GM13976 (cell line): ENCODE measurements at places on chromosomes 5 and 9.
A peak's percentile ranks its signal among the peaks of the same experiment; 100 is the strongest.

DNA sequence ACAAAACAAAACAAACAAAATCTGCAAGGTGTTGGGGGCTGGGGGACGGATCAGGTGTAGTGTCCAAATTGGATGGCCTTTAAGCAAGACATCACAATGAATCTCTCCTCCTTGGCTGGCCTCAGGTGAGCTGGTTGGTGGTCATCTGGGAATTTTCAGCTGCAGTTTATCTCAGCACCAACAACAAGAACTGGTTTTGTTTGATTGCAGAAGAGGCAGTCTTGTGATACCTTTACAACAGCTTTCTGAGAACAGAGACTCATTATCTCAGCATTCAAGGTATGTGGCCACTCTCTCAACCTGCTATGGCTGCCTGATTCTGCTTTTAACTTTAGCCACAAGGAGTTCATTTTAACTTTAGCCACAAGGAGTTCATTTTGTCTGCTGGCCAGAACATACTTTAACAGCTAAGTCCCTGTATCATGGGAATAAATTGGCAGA, 1543.4 kb downstream of the EFNA5 start:
- DNase-seq = no peak

GRCh38 chr9:94554078-94554438, 825 bp upstream of the PCAT7 start:
- no peak for DNase-seq

GRCh38 chr5:53063176-53063575, 46.4 kb downstream of the MOCS2 start:
- DNase-seq = no peak

- DNase-seq = no peak
Observed at GRCh38 chr9:81694541-81694940, 5.2 kb upstream of the TLE1 start.

GRCh38 chr5:106121972-106122605, 1548.6 kb downstream of the EFNA5 start:
- DNase-seq = peak; percentile 39

GRCh38 chr9:77023726-77024125, 4.3 kb downstream of the FOXB2 start:
- DNase-seq = no peak

- DNase-seq = no peak
Observed at GRCh38 chr5:35045280-35045679, 2.5 kb downstream of the AGXT2 start.

DNA sequence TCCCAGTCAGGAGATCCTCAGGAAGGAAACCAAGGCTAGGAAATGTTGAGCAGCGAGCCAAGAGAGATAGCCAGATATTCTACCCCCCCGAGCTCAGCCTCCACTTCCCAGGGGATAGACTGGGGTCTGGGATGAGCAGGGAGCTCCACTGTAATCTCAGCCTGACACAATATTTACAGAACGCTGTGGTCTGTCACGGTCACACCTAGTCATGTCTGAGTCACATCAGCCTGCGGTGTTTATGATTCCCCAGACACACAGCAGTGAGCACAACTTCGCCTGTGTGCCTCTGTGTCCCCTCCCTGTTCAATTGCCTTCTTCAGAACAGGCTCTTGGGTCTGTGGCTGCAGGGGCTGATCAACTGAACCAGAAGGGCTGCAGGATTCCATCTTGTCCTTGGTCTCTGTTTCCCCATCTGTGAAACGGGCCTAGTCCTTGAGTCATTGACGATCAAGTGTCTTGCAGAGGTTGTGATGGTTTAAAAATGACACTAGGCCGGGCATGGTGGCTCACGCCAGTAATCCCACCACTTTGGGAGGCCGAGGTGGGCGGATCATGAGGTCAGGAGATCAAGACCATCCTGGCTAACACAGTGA, 8.6 kb upstream of the PRRX2 start:
- no peak for DNase-seq

- DNase-seq = peak; percentile 14
Observed at GRCh38 chr5:44774279-44774880, 34.4 kb upstream of the MRPS30 start.

DNA sequence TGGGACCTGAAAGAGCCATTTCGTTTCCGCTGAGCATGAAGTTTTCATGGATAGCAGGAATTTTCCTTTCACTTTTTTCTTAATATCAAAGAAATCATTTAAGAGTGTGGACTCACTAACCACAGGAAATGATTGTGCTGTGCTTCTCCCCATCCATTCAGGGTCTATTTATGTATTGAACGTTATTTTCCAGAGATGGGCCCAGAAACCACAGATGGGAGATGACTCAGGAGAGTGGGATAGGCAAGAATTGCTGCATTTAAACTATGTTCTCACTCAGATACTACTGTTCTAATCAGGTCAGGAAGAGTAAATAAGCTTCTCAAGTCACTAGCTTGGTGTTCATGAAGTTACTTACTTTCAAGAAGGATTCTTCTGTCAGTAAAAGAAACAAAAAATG, 763.8 kb downstream of the DTWD2 start:
- no peak for DNase-seq

DNA sequence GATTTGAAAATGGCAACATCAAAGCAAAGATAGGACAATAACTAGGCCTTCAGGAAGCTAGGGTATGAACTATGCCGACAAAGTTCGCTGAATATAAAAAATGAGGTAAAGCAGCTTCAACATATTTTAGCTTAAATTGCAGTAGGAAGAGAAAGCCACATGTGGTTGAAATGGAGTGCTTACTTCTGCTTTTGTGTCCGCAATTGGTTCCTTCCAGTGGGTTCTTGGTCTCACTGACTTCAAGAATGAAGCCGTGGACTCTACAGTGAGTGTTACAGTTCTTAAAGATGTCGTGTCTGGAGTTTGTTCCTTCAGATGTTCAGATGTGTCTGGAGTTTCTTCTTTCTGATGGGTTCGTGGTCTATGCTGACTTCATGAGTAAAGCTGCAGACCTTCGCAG, 95.2 kb downstream of the APTX start:
- no peak for DNase-seq

GRCh38 chr9:16532681-16533450, 337.6 kb downstream of the BNC2 start:
- no peak for DNase-seq

DNA sequence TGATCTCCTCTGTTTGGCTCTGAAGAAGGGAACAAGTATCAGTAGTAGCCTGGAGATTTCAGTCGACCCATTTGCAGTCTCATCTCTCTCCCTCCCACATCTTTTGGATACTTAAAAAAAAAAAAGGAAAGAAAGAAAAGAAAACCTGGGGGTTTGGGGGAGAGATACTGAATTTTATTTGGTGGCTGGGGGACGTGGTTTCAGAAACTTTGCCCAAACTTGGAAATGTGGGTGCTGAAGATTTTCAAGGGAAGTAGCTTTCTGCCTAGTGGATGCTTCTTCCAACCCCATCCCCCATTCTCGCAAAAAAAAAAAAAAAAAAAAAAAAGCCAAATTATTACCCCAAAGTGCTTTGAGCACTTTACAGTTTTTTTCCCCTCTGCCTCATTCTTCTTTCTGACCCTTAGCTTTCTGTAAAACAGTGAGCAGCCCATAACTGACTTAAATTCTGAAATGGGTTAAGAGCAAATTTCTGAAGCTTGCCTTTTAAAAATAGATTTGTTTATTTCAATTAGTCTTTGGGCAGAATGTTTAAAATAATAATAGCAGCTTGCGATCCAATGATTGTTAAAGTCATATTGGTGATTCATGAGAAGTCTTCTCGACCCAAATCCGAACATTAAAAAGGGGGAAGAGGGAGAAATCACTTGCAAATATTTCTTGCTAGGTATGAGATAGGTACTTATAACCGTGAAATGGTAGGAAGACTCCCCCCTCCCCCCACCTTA, 894 bp downstream of the FST start:
- DNase-seq = no peak

DNA sequence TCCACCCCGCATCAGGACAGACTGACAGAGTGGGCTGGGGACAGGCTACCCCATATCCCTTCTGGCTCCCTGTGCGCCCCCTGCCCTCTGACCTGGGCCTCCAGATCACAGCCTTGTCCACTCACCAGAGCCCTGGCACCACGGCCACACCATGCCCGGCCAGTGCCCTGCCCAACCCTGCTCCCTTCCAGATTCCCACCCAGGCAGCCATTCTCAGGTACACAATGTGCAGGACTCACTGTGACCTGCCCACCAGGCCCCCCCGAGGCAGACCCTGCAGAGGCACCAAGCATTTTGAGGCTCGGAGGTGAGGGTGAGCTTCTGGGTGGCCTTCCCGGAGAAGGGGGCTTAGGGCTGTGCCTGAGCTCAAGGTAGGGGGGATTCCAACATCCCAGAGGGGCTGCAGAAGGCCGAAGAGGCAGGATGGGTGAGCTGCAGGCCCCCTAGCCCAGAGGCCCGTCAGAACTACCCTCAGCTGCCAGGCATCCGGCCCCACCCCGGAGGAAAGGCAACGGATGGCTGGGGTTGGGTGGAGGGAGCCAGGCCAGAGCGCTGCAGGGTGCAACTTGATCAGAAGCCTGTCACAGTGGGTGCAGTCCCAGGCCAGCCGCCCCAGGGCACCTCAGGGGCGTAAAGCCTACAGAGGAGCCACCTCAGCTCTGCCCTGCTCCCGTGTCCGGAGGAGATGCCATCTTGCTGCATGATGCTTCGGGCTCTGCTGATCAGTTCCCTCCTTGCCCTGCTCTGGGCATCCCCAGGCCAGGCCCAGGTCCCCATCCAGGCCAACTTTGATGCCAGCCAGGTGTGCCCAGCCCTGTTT, at the start of gene LCNL1:
Gene LCNL1, plus strand, starts transcription at position 762 of the 820 bp plus-strand sequence. CDS start 594 bp downstream, outside the sequence.
- DNase-seq = no peak

GRCh38 chr9:109321727-109322126, 868 bp upstream of the EPB41L4B start:
- DNase-seq = no peak
